ENCODE measurements at places on chromosomes 5 and 9.

GRCh38 chr9:91162311-91162710 lies 199.4 kb downstream of the AUH start:
- DNase-seq, result no peak

- no peak for DNase-seq
Observed at GRCh38 chr9:113720495-113720894, 155.6 kb upstream of the ZNF618 start.

- no peak for DNase-seq
Observed at GRCh38 chr9:71744754-71745521, 23.4 kb downstream of the CEMIP2 start.

DNA sequence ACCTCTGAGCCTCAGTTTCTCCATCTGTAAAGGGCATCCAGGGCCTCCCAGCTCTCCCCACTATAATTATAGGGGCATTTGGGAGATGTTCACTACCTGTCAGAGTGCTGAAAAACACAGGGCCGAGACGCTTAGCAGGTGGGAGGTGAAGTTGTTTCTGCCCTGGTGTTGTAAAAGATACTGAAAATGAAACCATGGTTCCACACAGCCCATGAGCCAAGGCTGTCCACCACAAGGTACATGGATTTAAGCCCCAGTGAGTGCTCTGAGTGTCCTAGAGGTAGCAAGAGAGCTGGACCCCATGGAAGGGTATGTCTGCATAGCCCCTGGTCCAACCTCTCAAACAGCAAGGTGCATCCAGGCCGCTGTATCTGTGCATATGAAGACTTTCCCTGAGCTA lies 137.5 kb downstream of the C5orf15 start:
- DNase-seq, result no peak

- DNase-seq, result peak; percentile 64
Observed at GRCh38 chr5:168468836-168469235, 17.4 kb upstream of the RARS1 start.

- DNase-seq, result no peak
Observed at GRCh38 chr9:138020120-138020794, 142.7 kb downstream of the CACNA1B start.

GRCh38 chr9:94761481-94761880 lies 35.0 kb downstream of the AOPEP start:
- no peak for DNase-seq

DNA sequence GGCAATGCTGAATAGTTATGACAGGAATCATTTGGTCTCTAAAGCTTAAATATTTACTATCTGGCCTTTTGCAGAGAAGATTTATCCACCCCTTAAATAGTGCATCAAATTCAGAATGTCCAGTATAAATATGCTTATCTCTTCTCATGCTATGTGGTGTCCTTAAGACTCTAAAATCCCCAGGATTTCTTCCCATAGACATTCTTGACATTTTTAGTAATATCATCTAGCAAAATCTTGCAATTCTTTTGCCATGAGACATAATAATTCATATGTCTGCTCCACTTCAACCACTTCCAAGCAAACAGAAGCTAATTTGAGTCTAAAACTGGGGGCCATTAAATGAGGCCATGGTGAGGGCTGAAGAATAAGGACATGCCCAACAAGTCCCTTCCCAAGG lies 1923.4 kb upstream of the CDH9 start:
- DNase-seq, result no peak

- DNase-seq, result no peak
Observed at GRCh38 chr5:10172247-10172646, 77.4 kb downstream of the ATPSCKMT start.

- no peak for DNase-seq
Observed at GRCh38 chr9:136093995-136094881, 851 bp downstream of the NACC2 start.

GRCh38 chr5:178323961-178324360 lies 91.4 kb upstream of the PHYKPL start:
- no peak for DNase-seq

- no peak for DNase-seq
Observed at GRCh38 chr9:125650271-125650737, 56.7 kb downstream of the MAPKAP1 start.

GRCh38 chr9:25733336-25733982 lies 55.2 kb upstream of the TUSC1 start:
- DNase-seq, result no peak

DNA sequence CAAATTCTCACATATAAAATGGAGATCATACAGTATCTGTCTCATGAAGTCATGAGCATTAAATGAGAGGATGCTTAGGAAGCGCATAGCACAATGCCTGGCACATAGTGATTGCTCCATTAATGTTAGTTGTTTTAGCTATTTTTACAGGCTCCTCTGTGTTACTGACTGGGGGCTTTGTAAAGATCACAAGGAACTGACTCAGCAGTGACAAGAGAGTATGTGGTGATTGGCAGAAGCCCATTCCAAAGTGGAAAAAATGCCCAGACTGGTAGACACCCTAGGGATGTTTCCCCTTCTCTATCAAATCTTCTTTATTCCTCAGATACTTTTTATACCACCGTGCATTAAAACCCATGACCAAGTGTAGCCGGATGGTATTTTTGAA lies 33.5 kb downstream of the ABLIM3 start:
- DNase-seq, result no peak

- DNase-seq, result no peak
Observed at GRCh38 chr5:167440846-167441245, 850.6 kb upstream of the WWC1 start.

DNA sequence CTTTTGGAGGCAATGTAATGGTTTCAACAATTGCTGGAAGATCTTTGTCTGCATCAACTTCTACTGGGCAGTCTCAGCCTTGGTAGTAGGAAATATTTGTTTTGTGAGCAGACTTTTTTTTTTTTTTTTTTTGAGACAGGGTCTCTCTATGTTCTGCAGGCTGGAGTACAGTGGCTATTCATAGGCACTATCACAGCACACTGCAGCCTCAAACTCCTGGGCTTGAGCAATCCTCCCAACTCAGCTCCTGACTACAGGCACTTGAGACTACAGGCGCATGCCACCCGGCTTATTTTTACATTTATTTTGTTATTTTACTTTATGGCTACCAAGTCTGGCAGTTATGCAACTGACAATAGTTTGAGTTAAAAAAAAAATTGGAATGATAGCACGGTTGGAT lies 187.3 kb downstream of the SNX18 start:
- DNase-seq, result no peak

GRCh38 chr5:177096162-177097015 lies 9.7 kb downstream of the FGFR4 start:
- DNase-seq, result no peak

DNA sequence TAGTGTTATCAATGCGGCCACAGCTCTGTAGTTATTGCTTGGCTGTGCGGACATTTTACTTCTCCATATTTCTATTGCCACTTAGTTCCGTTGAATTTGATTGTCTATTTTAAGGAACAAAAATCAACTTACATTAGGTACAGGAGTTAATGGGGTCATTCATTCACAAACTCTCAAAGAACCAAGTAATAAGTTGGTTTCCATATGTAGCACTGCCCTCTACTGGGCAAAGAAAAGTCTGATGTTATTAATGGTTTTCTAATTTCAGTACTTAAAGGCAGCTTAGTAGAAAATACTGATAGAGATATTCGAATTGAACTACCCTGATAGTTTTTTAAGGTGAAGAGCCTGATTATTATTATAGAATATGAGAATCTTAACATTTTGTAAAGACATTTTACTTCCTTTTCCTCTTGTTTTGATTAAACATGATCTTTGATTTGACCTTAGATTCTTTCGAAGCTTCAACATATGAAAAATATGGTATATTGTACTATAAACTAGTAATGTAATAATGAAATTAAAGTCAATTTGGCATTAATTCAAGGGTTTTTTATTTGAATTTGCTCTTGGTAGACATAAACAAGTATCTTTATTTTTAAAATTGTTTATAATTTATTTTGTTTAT lies 119.5 kb upstream of the CTNND2 start:
- DNase-seq, result peak; percentile 38

DNA sequence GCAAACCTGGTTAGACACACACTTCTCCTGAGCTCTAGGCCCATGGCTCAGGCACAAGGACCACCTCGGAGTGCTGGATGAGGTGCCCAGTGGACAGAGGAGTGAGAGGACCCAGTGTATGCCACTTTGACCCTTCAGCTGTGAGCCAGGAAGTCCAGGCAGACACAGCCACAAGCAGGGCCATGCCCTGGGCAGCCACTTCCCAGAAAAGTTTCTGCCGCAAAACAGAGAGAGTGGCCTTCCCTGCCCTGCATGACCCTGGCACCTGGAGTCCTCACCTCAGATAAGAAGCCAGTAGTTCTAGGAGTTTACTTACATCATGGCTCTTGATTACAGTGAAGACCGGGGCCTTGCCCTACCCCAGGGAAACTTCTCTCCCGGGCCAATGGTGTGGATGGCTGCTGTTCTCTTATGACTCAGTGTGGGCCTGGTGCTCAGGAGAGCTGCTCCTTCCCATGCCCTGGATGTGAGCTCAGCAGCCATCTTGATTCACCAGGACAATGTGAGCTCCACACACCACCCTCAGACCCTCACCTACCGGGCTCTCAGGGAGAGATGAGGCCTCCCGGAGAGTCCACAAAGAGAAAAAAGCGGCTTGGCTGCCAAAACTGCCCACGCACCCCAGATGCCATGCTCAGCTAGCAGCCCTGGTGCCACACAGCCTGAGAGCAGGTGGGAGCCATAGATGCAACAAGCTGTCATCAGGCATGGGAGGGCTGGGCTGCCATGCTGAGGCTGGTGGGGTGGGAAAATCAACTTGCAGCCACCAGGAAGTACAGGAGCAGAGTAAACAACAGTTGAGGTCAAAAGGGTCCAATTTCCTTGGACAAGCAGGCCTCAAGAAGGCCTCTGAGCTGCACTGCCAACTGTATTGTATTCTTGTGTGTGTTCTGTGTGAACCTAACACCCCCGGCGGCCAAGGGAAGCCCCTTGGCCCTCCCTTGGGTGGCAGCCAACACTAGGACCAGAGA lies 11.7 kb upstream of the IRF1 start:
- DNase-seq, result no peak

- no peak for DNase-seq
Observed at GRCh38 chr5:93099902-93100347, 481.1 kb downstream of the NR2F1-AS1 start.

- no peak for DNase-seq
Observed at GRCh38 chr9:32596096-32596865, 23.3 kb upstream of the NDUFB6 start.

- no peak for DNase-seq
Observed at GRCh38 chr9:35726931-35727330, 5.1 kb downstream of the TLN1 start.

DNA sequence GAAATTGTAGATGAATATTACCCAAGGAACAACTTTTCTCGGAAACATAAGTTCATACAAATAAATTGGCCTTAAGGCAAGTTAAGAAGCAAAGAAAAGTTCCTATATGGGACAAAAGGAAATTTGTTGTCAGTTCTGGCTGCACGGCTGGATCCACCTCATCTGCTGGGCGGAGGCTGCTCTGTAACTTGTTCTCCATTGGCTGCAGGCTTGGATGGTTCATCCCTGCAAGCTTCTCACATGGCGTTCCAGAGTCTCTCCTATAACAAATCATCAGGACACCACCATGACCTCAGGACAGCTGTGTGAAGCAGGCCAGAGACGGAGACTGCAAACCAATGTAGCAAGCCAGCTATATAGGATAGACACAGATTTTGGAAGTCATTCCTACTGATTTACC lies 81.4 kb upstream of the DAB2 start:
- no peak for DNase-seq

GRCh38 chr5:178389796-178390195 lies 157.2 kb upstream of the PHYKPL start:
- no peak for DNase-seq

- no peak for DNase-seq
Observed at GRCh38 chr9:127876764-127877562, 512 bp downstream of the AK1 start.

GRCh38 chr5:51382521-51383130 lies 622 bp upstream of the ISL1 start:
- no peak for DNase-seq

DNA sequence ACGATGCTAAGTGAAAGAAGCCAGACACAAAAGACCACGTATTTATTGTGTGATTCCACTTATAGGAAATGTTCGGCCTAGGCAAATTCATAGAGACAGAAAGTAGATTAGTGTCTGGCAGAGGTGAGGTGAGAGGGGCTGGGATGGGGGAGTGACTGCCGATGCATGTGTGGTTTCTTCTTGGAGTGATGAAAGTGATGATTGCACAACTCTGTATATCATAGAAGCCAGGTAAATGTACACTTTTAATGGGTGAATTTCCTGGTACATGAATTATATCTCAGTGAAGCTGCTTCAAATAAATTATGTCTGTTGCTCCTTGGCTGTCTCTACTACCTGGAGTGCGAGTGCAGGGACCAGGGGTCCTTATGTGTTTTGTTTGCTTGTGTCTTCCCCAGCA lies 76.2 kb upstream of the PTCH1 start:
- DNase-seq, result no peak

- DNase-seq, result no peak
Observed at GRCh38 chr5:154312576-154312975, 122.0 kb downstream of the GALNT10 start.

DNA sequence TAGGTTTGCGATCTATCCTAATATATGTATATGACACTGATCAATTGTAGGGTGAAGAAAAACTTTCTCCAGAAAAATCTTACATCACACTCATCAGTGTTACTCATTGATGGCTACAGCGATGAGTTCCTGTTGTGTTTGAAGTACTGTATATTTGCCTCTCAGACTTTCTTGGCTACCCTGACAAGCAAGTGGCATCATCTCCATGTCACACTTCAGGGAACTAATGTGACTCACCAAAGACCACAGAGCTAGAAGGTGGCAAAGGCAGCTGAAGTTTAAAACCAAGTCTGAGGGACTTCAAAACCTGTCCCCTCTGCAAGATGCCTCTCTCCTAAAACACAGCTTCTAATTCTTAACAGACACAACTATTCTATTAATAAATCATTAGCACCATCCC lies 451.4 kb downstream of the CTNND2 start:
- no peak for DNase-seq

- no peak for DNase-seq
Observed at GRCh38 chr9:112076814-112077213, 98.3 kb downstream of the SUSD1 start.

DNA sequence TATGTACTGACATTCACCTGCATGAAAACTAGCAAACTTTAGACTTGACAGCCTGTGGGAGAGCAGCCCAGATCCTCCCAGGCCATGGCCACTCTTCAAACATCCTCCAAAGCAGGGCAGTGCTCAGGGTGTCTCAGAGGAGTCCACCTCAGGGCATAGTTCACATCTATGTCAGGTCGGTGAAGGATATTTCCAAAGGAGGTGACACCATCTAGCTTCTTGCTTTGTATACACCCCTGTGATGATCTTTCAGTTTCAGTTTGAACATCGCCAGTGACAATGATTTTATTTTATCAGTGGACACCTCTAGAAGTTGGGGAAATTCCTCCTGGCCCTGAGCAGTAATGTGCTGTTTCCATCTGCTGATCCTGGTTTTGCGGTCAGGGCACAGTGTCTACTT lies 20.1 kb downstream of the CDK20 start:
- DNase-seq, result no peak

DNA sequence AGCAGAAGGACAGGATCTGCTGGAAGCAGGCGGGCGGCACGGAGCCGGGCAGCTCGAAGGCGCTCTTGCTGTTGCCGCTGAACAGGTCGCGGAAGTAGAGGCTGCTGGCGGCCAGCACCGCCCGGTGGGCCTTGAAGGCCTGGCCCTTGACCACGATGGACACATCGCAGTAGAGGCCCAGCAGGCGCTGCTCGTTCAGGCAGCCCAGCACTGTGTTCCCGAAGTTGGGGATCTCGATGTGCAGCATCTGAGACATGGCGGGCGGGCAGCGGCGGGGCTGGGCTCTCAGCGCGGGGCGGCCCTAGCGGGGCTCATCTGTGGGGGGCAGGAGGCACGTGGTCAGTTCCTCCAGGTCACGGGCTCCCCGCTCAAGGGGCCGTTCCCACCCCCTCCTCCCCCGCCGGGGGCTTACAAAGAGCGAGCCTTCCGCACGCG lies 44.8 kb downstream of the NACC2 start:
- DNase-seq, result no peak
